RWPE2 (cell line): ENCODE measurements at places on chromosomes 16 and 17.
A peak's percentile ranks its signal among the peaks of the same experiment; 100 is the strongest.

GRCh38 chr17:6386041-6386630 is 48.8 kb downstream of the AIPL1 start:
- DNase-seq, result no peak

DNA sequence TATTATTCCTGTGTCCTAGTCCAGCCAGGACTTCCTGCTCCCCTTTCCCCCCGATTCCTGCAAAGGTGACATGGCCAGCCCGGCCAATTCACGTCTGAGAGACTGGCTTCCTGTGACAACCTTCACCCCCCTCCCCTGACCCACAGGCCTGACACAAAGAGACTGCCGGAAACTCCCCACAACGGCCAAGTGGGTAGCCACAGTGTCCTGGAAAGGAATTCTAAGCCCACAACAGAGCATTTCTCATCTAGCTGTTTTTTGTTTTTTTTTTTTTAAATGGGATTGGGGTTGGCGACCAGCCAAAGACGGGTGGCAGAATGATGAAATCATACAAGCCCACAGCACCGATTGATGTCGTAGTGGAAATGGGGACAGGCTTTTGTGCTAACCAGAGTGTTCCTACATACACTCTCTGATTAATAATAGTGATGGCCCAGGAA is 2.8 kb upstream of the XAF1 start:
- DNase-seq, result no peak

DNA sequence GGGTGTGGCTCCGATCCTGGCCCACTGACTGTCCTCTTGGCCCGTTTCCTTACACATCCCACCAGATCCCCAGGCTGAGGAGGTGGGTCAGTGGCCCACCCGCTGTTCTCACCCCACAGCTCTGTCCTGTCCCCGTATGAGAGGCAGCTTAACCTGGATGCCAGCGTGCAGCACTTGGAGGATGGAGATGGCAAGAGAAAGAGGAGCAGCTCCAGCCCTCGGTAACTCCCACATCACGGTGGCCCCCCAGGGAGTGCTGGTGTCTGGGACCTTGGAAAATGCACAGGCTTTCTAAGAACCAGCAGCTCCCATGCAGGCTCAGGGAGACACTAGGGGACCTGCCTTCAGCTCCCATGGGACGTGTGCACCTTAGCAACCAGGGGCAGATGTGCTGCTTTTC is 4.2 kb upstream of the LLGL2 start:
- DNase-seq, result no peak

- peak; percentile 58 for DNase-seq
Measured at GRCh38 chr17:12637015-12637414, 28.7 kb upstream of the MYOCD start.
